ENCODE measurements at places on chromosomes 4 and X.
A peak's percentile ranks its signal among the peaks of the same experiment; 100 is the strongest.

DNA sequence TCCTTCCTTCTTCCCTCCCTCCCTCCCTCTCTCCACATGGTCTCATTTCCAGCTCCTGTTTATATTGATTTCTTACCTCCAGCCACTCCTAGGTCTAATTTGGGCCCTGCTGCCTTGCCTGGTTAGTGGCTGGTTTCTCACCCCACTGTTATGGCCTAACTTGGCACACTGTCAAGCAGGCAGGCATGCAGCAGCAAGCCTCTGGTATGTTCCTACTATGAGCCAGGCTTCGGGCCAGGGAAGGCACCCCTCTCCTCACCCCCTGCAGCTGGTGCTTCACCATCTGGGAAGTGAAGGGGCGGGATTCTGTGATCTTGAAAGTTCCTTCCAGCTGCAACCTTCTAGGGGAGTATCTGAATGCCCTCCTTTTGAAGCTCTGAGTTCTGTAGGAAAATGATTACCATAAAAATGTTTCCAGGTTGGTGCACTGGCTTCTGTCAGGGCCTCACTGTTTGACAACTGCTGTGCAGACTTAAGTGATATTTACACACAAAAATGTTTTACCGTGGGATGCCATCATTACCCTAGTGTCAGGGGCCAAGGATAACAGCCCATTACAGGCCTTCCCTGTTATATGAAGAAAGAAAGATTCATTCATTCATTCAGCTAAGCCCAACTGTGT lies 10.1 kb upstream of the VMA21 start:
- no peak for DNase-seq

DNA sequence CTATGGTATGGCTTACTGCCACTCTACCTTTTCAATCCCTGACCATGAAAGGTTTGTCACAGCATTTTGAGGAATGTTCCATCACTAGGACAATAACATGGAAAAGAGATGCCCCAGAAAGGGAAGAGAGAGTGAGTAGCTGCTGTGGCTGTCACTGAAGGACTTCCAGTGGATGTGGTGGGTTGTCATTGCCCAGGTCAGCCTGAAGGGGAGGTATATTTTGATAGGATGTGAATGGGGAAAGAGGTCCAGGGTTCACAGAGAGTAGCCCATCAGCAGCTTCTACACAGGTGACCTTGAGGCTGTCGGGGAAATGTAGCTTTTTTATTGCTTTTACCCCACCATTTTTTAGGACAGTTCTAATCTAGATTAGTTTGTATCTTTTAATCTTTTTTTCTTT lies 30.8 kb downstream of the MTM1 start:
- no peak for DNase-seq

GRCh38 chrX:37800717-37801116 lies 20.9 kb downstream of the CYBB start:
- DNase-seq = no peak

GRCh38 chr4:38547052-38547451 lies 116.9 kb upstream of the KLF3 start:
- DNase-seq = no peak

DNA sequence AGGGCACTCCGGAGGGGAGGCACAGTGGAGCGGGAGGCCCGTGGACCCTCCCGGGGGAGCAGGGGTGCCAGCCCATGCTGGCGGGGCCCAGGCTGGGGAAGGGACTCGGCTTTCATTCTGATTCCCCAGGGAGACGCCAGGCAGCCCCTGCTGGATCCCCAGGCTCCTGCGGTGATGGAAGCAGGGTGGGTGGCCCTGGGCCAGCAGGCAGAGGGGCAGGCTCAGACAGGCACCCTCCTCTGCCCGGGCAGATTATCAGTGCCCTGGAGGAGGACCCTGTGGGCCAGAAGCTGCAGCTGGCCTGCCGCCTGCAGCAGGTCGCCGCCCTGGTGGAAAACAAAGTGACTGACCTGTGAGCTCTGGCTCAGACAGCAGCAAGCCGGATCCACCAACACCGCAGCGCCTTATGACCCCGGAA lies 2.1 kb upstream of the SRPK3 start:
- DNase-seq = no peak

- DNase-seq = peak; percentile 2
These were observed 1.3 kb downstream of the PARM1 start for GRCh38 chr4:74934016-74934831.

DNA sequence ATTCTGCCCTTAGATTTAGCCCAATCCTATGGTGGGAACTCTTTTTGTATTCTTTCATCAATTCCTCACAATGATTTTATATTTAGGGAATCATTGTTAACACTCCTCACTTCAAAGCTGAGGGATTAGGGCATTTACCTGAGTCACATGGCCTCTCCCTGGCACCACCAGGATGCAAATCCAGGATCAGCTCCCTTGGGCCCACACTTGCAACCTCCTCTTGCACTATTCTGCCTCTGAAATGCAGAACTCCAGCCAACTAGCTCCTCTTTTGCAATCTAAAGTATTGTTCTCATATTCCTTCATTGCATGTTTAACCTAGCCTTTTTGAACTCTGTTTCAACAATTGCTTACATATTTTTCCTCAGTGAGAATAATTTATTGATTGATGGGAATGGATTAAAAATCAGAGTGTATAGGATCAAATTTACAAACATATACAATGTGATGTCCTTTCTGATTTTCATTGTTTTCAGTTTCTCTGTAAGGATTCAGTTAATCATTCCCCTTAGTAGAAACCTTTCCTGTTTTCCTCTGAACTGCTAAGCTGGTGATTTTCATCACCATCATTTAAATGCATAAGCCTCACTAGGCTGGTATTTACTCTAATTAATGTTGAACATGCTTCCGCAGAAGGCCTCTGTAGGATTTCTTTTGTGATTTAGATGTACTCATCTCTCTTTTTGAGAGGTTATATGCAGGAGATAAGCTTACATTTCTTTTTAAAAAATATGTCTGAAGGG lies 3.3 kb upstream of the RELL1 start:
- DNase-seq = no peak

DNA sequence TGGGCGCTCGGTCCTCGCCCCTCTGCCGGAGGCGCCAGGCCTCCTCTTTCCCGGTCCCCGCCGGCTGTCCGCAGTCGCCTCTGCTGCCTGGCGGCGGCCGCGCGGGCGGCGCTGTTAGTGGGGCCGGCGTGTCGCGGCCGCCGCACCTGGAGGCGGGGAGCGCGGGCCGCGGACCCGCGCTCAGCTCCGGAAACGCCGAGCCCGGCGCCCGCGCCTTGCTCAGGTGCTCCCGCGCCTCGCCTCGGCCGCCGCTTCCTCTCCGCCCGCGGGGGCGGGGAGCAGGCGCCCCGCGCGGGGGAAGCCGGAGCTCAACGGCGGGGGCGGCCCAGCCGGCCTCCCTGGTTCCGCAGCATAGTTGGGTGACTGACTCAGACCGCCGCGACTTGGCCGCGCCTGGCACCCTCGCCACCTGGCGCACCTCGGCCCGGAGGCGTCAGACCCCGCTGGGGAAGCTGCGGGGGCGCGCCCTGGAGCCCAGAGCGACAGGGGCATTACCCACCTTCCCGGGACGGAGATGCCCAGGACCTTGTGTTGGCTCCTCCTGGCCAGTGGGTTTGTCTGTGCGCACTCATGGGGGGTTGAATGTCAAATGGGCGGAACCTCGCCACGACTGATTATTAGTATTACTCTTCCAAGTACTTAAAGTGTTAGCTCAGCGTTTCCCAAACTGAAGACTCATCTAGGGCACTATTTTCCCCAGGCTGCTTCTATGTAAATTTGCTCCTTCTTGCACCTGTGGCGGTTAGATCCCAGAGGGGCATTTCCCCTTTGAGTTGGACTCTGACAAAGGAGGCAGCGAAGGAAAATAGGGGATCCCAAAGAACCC lies at the start of gene ARAP2:
Gene ARAP2, minus strand, starts transcription at position 258 of the 826 bp plus-strand sequence. CDS start 15,028 bp downstream, outside the sequence.
- DNase-seq = no peak

DNA sequence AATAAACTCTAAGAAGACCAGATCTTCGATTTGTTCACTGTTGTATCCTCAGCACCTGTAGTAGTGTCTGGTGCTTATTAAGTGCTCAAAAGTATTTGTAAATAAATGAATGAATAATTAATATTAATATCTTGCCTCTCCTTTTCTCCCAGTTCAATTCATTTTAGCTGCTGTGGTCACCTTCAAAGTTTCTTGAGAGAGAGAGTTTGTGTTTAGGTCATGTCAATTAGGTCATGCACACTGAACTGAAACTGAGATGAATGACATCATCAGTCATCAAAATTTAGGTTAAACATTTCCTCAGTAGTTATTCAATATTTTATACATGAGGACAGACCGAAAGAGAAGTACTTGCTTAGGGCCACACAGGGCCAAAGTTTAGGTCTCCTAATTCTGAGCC lies 73.5 kb downstream of the ANXA3 start:
- DNase-seq = no peak

DNA sequence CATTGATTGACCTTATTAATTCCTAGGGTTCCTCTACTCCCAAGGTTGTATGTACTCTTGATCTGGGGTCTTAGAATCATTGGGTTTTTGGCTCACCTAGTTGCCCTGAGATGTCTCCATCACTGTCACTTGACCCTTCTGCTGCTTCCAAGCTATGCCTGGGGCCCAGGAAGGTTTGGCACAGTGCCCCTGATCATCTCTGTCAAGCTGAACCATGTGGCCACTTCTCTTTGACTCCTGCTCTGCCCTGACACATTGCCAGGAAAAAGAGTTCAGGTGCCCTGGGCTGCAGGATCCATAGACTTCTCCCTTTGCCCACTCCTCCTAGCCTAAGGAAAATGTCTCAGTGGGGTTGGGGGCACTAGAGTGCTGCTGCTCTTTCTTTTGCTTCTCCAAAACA lies 3.9 kb upstream of the CHST7 start:
- no peak for DNase-seq

GRCh38 chrX:134461437-134461836 lies 1.5 kb downstream of the HPRT1 start:
- no peak for DNase-seq

DNA sequence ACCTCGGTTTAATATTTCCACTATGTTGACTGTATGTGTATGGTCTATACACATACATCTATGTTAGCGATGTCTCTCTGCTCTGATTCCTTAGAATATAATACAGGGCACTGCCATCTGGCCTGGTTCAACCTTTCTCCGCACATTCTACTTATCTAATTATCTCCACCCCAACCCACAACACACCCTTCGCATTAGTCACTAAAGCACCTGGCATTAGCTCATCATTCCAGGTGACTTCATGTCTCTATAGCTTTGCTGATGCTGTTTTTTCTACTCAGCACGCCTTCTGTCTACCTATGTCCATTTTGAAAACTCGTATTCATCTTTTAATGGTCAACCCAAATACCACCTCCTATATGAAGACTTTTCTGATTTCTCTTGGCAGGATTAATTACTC lies 425.2 kb upstream of the RASGEF1B start:
- no peak for DNase-seq

GRCh38 chr4:110540581-110540980 lies 64.6 kb downstream of the ENPEP start:
- DNase-seq = peak; percentile 61

GRCh38 chr4:101961144-101961543 lies 170.6 kb downstream of the BANK1 start:
- DNase-seq = peak; percentile 51

GRCh38 chrX:10755439-10756334 lies 135.3 kb upstream of the MID1 start:
- DNase-seq = peak; percentile 92

GRCh38 chr4:152422817-152423320 lies 113.0 kb downstream of the FBXW7 start:
- DNase-seq = no peak

DNA sequence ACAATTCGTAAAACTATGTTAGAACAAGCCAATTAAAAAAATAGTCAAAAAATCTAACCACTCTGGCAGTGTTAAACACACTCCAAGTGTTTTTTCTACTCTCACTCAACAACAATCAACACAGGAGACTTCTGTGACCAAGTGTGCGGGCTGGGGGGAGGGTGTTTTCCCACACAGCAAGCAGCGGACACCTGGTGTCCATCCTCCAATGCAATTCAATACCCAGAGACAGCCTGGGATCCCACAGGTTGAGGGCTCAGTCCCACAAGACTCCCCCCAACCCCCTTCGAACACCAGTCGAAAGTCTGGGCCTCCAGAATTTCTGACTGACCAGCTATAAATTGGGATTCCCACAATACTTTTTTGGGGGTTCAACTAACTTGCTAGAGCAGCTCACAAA lies 8.3 kb upstream of the PIM2 start:
- no peak for DNase-seq

DNA sequence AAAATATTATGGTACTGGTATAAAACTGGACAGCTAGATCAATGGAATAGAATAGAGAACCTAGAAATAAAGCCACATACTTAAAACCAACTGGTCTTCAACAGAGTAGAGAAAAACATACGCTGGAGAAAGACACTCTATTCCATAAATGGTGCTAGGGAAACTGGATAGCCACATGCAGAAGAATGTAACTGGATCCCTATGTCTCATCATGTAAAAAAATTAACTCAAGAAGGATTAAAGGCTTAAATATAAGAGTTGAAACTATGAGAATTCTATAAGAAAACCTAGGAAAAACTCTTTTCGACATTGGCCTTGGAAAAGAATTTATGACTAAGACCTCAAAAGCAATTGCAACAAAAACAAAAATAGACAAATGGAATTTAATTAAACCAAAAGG lies 114.6 kb downstream of the PCDH18 start:
- peak; percentile 40 for DNase-seq

DNA sequence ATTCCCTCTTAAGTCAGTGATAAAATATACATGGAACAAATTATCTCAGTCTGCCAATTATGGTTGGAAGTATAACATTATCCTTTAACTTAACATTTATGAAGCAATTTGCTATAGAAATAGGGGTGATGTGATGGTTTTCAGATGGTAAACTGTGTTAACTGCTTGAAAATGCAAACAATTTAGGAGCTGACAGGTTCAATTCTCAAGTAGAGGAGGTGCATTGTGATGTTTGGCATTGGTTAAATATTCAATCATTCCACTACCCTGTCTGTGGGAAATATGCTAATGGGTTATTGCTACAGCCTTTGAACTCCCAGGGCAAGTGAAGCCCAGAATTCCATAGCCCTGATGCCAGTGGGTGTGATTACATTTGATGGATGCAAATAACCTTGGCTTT lies 243.4 kb upstream of the GK2 start:
- DNase-seq = peak; percentile 47

DNA sequence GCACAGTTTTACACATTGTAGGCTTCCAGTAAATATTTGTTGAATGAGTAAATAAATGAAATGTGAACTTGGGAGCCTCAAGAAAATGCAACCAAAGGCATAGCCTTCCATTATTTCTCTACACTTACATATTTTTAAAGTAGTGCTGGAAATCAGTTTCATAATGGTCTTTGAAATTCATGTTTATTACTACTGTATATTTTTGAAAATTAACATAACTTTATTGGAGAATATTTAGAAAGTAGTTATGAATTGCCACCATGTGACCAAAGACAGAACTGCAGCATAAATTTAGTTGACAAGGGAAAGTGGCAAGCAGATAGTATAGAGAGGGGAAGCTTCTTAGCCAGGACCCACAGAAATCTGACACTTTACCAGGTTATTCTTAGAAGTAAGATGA lies 6.4 kb downstream of the TCEAL8 start:
- peak; percentile 6 for DNase-seq

GRCh38 chrX:57133706-57134105 lies 3.5 kb downstream of the SPIN2A start:
- DNase-seq = no peak

GRCh38 chr4:81211956-81212355 lies 3.1 kb downstream of the PRKG2 start:
- DNase-seq = no peak

- no peak for DNase-seq
These were observed 121.8 kb upstream of the NDP start for GRCh38 chrX:44094821-44095530.

All from fibroblast of upper back skin (primary cell).